Activated naive CD4-positive, alpha-beta T cell treated with anti-CD3 and anti-CD28 coated beads for 36 hours (primary cell): ENCODE measurements at places on chromosomes 5 and 9. TPM values are rescaled to one million over a fixed set of nuclear protein-coding genes. Genes with fewer than 3 reads are reported as not detected.

Gene CDKN2B-AS1
- total RNA-seq = 0.24 TPM

DNA sequence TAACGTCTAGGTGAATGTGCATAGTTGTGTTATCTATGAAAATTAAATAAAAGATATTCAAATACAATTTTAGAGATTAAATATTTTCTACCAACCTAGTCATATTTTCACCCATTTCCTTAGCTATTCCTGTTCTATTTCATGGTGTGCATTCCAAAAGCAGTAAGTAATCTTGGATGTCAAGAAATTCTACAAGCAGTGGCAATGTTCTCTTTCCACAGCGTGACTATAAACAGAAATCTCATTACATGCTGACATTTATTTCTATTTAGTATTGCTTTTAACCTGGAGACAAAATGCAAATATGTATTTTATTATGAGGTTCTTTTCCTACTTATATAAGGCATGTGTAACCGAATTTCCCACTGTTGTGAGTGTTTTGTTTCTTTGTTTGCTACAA is 510.0 kb downstream of the ACTL7B start:
- no peak overlapping the region for H3K27ac ChIP-seq
- H3K4me3 ChIP-seq = no peak overlapping the region
- H3K4me1 ChIP-seq = no peaks in the 10 kb centered on the region
- no peak for DNase-seq
- H3K36me3 ChIP-seq = no peaks in the 10 kb centered on the region
- peaks cover 1% of the 10 kb centered on the region for H3K27me3 ChIP-seq

- DNase-seq = no peak
- H3K27ac ChIP-seq = no peak overlapping the region
Observed at GRCh38 chr9:127176631-127177030, 54.2 kb upstream of the ANGPTL2 start.

DNA sequence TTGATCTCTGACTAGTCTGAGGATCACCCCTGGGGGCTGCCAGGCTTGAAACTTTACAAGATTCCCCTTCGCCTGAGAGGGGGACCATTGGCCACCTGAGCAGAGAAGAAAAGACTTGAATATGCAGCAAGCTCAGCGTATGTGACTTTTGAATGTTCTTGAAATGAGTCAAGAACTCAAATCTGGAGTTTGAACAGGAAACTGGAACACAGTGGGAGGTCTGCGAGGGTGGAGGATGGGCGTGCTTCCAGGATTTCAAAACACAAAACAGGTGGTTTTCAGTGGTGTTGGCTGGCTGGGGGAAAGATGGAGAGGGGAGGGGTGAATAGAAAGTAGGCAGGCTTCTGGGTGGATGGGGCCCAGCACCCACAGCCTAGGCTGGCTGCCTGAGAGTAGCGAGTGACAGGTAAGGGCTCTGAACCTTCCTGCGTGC is 40.6 kb downstream of the TMEM174 start:
- peaks cover 15% of the 10 kb centered on the region for H3K36me3 ChIP-seq
- no peak overlapping the region for H3K4me3 ChIP-seq
- peak; percentile 69 for DNase-seq

DNA sequence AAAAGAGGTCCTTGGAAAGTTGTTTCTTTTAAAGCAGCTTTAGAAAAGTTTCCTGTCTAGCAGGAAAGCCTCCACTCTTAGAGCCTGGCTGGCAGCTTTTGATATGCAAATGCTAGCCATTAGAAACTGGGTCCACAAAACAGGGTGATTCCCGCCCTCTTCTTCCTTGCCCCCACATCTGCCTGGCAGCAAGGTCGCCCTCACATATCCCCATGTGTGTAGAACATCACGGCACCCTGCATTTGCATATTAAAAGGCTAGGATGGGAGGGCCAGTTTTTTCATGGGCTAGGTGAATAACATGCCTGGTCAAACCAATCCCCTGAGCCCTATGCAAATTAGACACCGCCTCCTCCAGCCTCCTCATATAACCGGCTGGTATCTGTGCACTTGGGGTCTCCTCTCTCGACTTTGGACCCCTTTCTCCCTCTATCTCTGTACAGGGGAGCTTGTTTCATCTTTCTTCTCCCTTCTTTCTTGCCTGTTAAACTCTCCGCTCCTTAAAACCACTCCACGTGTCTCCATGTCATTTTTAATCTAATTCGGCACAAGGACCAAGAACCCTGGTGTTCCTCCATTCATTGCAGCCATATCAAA is 426.8 kb upstream of the CTNND2 start:
- H3K27ac ChIP-seq = no peak overlapping the region
- no peaks in the 10 kb centered on the region for H3K4me1 ChIP-seq
- no peaks in the 10 kb centered on the region for H3K27me3 ChIP-seq
- DNase-seq = no peak
- H3K4me3 ChIP-seq = no peak overlapping the region

- no peak overlapping the region for H3K4me3 ChIP-seq
- DNase-seq = no peak
- no peaks in the 10 kb centered on the region for H3K36me3 ChIP-seq
- H3K27me3 ChIP-seq = no peaks in the 10 kb centered on the region
- H3K4me1 ChIP-seq = no peaks in the 10 kb centered on the region
- H3K27ac ChIP-seq = no peak overlapping the region
Observed at GRCh38 chr5:125005266-125005665, 258.8 kb upstream of the ZNF608 start.

GRCh38 chr9:28365728-28366127 is 792.4 kb upstream of the C9orf72 start:
- no peaks in the 10 kb centered on the region for H3K36me3 ChIP-seq
- DNase-seq = no peak
- H3K27ac ChIP-seq = no peak overlapping the region
- no peaks in the 10 kb centered on the region for H3K27me3 ChIP-seq
- H3K4me3 ChIP-seq = no peak overlapping the region
- no peaks in the 10 kb centered on the region for H3K4me1 ChIP-seq

DNA sequence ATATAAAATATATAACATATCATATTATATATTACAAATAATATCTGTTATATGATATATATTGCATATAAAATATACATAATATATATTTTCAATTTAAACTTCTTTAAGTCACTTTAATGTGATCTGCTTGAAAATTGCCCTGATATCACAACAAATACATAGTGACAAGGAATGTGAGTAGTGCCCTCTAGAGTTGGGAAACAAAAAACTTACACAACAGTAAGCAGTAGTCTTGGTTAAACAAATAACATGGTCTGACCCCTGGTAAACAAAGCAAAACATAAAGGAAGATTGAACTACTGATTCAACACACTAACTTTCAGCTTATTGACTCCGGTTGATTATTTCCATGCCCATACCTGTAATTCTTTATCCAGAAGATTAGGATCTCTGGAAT is 188.3 kb upstream of the NMUR2 start:
- no peak overlapping the region for H3K4me3 ChIP-seq

Gene CAPSL
- 1.8 TPM for total RNA-seq
